ENCODE measurements at places on chromosomes 2 and 18.

DNA sequence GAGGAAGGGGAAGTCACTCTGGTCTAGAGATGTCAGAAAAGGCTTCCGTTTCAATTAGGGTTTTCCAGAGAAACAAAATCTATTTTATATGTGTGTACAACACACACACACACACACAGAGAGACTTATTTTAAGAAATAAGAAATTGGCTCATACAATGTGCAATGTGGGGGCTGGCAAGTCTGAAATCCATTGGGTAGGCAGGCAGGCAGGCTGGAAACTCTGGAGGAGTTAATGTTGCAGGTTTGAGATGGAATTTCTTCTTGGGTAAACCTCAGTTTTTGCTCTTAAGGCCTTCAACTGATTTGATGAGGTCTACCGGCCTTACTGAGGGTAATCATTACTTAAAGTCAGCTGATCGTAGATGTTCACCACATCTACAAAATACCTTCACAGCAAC, 62.6 kb downstream of the MDH1 start:
- H3K36me3 ChIP-seq: no peaks in the 10 kb centered on the region
- no peaks in the 10 kb centered on the region for H3K4me1 ChIP-seq

DNA sequence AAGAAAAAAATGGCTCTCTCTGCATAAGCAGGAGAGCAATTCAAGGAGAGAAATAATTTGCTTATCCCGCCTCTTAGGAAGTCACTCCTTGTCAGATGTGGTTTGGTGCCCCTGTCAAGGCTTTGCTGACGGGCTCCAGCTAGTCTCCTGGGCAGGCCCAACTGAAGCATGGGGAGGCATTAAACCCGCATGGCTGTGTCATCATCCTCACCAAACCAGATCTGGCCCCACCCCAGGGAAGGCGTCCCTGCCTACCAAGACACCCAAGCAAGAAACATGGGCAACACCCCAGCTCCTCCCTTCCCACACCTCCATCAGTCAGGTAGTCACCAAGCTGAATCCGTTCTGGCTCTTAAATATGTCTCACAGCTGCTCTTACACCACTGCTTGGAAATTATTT, 108.0 kb downstream of the SGPP2 start:
- H3K4me3 ChIP-seq: no peak overlapping the region
- H3K27ac ChIP-seq: no peak overlapping the region
- H3K4me1 ChIP-seq: no peaks in the 10 kb centered on the region
- DNase-seq: no peak
- H3K36me3 ChIP-seq: no peaks in the 10 kb centered on the region

- DNase-seq: no peak
- H3K36me3 ChIP-seq: no peaks in the 10 kb centered on the region
- no peak overlapping the region for H3K4me3 ChIP-seq
- H3K27me3 ChIP-seq: no peaks in the 10 kb centered on the region
- no peak overlapping the region for H3K27ac ChIP-seq
- no peaks in the 10 kb centered on the region for H3K4me1 ChIP-seq
These were observed 37.7 kb downstream of the SPC25 start for GRCh38 chr2:168852481-168852880.

DNA sequence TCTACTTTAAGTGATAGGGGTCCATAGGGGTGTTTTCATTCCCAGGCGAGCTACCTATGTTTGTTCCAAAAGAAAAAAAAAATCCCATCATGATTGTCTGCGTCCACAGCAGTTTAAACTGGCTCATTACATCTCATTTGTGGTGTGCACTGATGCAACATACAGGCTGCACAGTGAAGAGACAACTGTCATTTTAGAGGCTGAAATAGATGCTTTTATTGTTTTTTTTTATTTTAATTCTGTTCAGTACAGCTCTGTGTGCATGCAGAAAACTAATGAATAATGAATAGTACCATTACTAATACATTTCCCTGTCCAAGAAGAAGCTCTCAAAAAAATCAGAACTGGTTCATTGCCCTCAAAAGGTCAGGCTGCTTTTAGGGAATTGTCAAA, 92.8 kb upstream of the ZNF516 start:
- no peak overlapping the region for H3K27ac ChIP-seq
- no peak overlapping the region for H3K4me3 ChIP-seq
- H3K4me1 ChIP-seq: no peaks in the 10 kb centered on the region
- H3K27me3 ChIP-seq: no peaks in the 10 kb centered on the region

- DNase-seq: no peak
- no peaks in the 10 kb centered on the region for H3K4me1 ChIP-seq
- H3K27me3 ChIP-seq: no peaks in the 10 kb centered on the region
- no peak overlapping the region for H3K4me3 ChIP-seq
- H3K27ac ChIP-seq: no peak overlapping the region
- no peaks in the 10 kb centered on the region for H3K36me3 ChIP-seq
These were observed 636.3 kb upstream of the ZEB2 start for GRCh38 chr2:145156199-145156598.

DNA sequence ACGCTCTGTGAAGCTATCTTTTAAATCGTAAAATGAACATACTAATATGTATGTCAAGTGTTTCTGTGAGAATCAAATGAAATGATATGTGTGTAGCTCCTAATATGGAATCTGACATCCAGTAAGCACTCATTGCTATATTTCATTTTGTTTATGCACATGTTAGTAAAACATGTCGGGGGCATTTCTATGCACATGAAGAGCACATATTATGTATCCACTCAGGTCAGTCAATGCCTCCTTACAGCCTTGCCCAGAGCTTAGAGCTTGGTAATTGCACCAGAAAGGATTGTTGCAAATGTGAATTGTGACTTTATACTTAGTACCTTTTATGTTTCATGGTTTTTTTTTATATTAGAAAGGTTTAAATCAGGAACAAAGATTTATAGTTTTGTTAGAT, 463.7 kb upstream of the HNMT start:
- H3K27me3 ChIP-seq: no peaks in the 10 kb centered on the region
- no peaks in the 10 kb centered on the region for H3K36me3 ChIP-seq
- no peak for DNase-seq
- H3K4me1 ChIP-seq: no peaks in the 10 kb centered on the region

DNA sequence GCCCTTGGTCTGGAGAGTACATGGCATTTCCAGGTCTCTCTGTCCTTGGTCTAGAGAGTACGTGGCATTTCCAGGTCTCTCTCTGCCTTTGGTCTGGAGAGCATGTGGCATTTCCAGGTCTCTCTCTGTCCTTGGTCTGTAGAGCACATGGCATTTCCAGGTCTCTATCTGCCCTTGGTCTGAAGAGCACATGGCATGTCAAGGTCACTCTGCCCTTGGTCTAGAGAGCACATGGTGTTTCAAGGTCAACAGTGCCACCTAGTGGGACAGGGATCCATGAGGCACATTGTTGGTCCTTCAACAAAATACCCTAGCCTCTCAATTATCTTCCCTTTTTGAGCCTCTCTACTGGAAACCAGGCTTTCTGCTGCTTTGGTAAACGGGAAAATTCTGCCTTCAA, 250.2 kb downstream of the OTX1 start:
- H3K36me3 ChIP-seq: no peaks in the 10 kb centered on the region
- H3K4me1 ChIP-seq: no peaks in the 10 kb centered on the region
- DNase-seq: peak; percentile 22
- no peak overlapping the region for H3K4me3 ChIP-seq
- H3K27me3 ChIP-seq: no peaks in the 10 kb centered on the region

DNA sequence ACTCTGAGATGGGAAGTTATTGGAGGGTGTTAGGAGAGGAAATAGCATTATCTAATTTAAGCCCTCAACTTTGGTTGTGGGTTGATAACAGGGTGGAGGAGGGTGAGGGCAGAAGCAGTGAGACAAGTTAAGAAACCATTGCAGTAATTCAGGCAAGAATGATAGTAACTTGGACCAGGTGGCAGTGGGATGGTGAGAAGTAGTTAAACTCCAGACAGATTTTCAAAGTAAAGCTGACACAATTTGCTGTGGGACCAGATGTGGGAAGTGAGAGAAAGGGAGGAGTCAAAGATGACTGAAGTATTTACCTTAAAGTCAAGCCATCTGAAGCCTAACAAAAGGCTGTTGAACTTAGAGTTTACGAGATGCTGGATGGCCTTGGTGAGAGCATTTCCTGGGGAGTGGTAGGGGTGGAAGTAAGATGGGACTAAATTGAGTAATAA, 163.2 kb upstream of the KLF7 start:
- no peaks in the 10 kb centered on the region for H3K36me3 ChIP-seq
- no peaks in the 10 kb centered on the region for H3K4me1 ChIP-seq
- no peak overlapping the region for H3K27ac ChIP-seq
- H3K4me3 ChIP-seq: no peak overlapping the region
- no peaks in the 10 kb centered on the region for H3K27me3 ChIP-seq

- H3K4me3 ChIP-seq: no peak overlapping the region
- H3K36me3 ChIP-seq: no peaks in the 10 kb centered on the region
- DNase-seq: no peak
- H3K27me3 ChIP-seq: no peaks in the 10 kb centered on the region
- no peak overlapping the region for H3K27ac ChIP-seq
- H3K4me1 ChIP-seq: no peaks in the 10 kb centered on the region
These were observed 180.6 kb downstream of the IRS1 start for GRCh38 chr2:226618875-226619605.

Measured in iPS DF 6.9 (cell line).